AG08395 (cell line): ENCODE measurements at places on chromosomes 11 and 22.

GRCh38 chr11:33402066-33402465 lies 144.9 kb downstream of the HIPK3 start:
- DNase-seq = no peak

- peak; percentile 52 for DNase-seq
Measured at GRCh38 chr11:60951904-60952741, at the start of gene SLC15A3. SLC15A3 (minus strand) TSS chr11:60952176; CDS start chr11:60951551, 625 bp downstream.

GRCh38 chr22:28620244-28620922 lies 59.3 kb downstream of the TTC28 start:
- no peak for DNase-seq

GRCh38 chr22:28466399-28466798 lies 213.2 kb downstream of the TTC28 start:
- no peak for DNase-seq

DNA sequence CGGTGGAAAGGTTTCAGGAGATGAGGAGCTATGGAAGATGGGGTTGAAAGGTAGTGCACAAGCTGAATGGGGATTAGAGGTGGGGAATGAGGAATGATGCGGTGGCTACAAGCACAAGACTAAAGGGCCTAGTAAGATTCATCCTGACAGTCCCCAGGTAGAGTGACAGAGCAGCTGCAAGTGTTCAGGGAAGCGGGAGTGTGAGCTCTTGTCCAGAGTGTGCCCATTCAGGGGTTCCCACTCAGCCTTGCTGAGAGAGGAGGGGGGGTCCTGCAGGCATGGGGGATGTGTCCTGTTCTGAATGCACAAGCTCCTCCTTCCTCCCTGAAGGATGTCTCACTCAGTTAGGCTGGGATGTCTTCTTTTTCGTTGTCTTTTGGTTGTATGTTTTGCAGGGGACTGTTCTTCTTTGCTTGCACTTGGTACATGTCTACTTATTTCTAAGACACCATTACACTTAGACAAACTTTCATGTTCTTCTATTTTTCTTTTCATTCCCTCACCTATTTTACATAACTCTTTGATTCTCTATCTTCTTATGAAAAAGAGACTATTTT lies 25.8 kb upstream of the CLPB start:
- DNase-seq = no peak

- no peak for DNase-seq
Measured at GRCh38 chr11:95108671-95109551, 19.3 kb downstream of the ENDOD1 start.

- no peak for DNase-seq
Measured at GRCh38 chr11:34344410-34344767, 13.4 kb downstream of the ABTB2 start.

DNA sequence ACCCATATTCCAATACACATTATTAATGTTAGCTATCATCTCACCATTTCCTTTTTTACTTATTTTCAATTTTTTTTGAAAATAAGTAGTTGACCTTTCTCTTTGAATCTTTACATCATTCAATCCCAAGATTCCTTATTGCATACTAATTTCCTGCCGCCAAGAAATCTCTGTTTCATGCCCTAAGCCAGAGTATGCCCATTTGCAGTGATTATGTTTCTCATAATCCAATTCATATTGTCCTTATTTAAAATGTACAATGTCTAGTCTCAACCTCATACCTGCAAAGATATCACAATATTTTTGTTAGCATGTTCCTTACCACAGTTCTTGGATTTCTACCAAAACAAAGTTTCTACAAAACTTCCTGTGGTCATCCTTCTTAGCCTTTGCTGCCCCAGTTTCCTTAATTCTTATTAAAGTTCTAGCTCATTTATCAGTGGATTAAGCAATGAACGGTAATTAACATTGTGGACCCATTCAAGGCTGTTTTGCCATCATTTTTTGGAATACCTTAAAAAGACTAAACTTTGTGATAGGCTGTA lies 75.3 kb downstream of the CD44 start:
- no peak for DNase-seq

DNA sequence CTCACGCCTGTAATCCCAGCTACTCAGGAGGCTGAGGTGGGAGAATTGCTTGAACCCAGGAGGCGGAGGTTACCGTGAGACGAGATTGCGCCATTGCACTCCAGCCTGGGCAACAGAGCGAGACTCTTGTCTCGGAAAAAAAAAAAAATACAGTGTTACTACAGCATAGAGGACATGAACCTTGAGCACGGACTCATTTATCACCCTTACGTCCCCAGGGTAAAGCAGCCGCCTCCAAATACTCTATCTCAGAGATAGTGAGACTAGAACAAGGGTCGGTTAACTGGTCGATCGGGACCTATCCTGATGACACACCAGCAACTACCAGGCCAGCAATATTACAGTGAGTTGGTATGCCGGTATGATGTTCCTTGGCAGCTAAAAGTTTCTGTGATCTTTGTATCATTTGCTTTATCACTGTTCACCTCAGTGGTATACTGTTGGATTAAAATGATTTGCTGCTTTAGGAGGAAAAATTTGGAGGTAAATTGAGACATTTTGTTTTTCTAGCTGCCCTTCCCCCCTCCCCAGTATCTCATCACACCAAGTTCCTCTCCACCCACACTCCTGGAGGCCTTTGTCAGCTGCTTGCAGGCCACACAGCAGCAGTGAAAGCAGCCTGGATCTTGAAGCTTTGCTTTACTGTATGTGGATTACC lies 7.0 kb upstream of the SIDT2 start:
- no peak for DNase-seq

- DNase-seq = no peak
Measured at GRCh38 chr22:49180683-49181024, 647.0 kb downstream of the BRD1 start.
